Epithelial cell of proximal tubule (primary cell): ENCODE measurements at places on chromosomes 13 and 19. TPM values are rescaled to one million over a fixed set of nuclear protein-coding genes. Genes with fewer than 3 reads are reported as not detected.
A peak's percentile ranks its signal among the peaks of the same experiment; 100 is the strongest.

- peak; percentile 64 for DNase-seq
Measured at GRCh38 chr19:12945479-12946091, at the start of gene RAD23A. Gene RAD23A (plus strand): TSS chr19:12945862. CDS start chr19:12945949, 87 bp downstream.

C13orf46 gene
- total RNA-seq: not detected in 2 replicates

DNA sequence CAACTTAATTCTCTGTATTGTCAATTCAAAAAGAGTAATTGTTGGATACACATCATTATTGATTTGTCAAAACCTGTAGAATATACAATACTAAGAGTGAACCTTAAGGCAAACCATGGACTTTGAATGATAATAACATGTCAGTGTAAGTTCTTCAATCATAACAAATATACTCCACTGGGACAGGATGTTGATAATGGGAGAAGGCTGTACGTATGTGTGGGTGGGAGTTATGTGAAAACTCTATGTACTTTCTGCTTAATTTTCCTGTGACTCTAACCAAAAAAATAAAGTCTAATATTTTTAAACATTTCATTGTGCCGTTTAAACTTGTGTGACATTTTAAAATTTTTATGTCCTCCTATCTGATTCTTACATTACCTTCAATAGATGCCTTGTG, 526.7 kb downstream of the SUCLA2 start:
- DNase-seq: no peak

GRCh38 chr13:28564030-28564429, 69.1 kb upstream of the FLT1 start:
- DNase-seq: no peak

GRCh38 chr19:44741841-44742329, 6.6 kb upstream of the BCL3 start:
- peak; percentile 97 for DNase-seq

PNMA8A gene
- 4.3 and 7.4 TPM in 2 replicates for total RNA-seq

DNA sequence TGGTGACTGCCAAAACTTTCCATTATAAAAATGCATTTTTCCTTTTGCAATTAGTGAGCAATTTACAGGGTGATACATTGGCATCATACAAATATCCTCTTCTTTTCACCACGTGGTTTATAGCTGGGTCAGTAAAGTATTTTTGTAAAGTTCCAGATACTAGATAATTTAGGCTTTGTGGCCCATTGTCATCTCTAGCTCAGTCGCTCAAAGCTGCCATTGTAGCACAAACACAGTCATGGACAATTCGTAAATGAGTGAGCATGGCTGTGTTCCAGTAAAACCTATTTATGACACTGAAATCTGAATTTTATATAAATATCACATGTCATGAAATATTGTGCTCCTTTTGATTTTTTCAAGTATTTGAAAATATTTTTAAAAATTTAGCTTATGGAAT, 162.9 kb downstream of the USP12 start:
- DNase-seq: no peak

GRCh38 chr13:99199541-99200431, 868 bp upstream of the UBAC2 start:
- no peak for DNase-seq

- no peak for DNase-seq
Measured at GRCh38 chr13:48866249-48866648, 109.5 kb upstream of the FNDC3A start.

GRCh38 chr19:33156334-33156733, 24.4 kb downstream of the WDR88 start:
- DNase-seq: no peak

DNA sequence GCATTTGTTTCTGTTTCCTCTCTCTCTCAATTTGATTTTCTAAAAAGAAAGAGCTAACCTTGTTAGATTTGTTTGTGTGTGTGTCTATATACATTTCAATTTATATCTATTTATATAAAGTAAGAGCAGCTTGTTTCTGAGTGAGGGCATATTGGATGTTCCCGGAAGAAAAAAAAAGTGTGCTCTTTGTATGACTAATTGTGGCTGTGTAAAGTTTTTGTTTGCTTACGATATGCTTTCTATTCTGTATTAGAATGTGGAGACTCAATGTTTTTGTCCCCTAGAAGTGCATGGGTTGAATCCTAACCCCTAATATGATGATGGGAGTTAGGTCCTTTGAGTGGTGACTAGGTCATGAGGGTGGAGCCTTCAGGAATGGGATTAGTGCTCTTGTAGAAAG, 66.6 kb upstream of the C1QTNF9B start:
- no peak for DNase-seq

SLC46A3 gene
- 0.40 and 1.2 TPM in 2 replicates for total RNA-seq
